ENCODE measurements at places on chromosomes 3 and 15.

- DNase-seq: no peak
Observed at GRCh38 chr3:144482876-144483275, 511.3 kb downstream of the DIPK2A start.

DNA sequence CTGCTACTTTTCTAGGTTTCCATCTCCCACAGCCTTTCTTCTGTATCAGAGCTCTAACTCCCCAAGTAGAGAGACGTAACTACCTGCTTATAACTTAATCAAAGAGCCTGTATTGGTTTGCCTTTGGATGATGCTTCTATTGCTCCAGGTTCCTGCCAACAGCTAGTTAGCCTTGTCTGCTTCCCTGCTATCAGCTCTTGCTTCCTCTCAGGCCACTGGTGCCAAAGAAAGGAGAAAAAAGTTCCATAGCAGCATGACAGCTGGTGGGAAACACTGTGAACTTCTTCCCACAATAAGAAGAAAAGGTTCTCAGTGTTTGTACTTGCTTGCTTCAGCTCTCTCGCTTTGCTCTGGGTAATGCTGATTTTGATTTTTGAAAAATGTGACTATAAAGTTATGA, 206.6 kb downstream of the GBE1 start:
- no peak for DNase-seq

- no peak for DNase-seq
Observed at GRCh38 chr3:102525624-102526023, 90.8 kb downstream of the ZPLD1 start.

DNA sequence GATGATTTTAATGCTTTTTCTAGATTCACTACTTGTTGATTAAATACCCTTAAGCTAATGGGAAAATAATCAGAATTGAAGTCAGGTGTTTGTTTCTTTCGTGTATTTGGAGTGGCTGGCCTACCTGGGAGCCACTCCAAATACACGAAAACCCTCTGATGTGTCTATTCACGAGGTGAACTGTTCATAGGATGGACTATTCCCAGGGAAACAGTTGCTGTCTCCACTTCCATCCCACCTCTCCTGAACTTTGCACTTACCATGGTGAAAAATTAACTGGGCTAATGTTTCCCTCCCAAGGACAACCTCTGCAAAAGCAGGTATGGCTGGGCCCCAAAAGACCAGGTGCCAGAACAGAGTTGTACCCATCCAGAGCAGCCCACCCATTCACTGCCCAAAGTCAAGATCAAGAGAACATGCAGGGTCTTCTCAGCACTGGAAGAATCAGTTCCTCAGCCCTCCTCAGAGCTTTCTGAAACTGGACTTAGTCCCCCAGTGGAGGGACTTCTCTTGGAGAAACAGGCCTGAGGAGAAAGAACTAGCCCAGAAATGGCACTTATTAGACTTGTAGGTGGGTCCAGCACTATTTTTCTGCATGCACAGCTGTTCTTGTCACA, 2.9 kb upstream of the SMAD3 start:
- no peak for DNase-seq

- DNase-seq: no peak
Observed at GRCh38 chr15:88651971-88652370, 13.2 kb downstream of the ISG20 start.

DNA sequence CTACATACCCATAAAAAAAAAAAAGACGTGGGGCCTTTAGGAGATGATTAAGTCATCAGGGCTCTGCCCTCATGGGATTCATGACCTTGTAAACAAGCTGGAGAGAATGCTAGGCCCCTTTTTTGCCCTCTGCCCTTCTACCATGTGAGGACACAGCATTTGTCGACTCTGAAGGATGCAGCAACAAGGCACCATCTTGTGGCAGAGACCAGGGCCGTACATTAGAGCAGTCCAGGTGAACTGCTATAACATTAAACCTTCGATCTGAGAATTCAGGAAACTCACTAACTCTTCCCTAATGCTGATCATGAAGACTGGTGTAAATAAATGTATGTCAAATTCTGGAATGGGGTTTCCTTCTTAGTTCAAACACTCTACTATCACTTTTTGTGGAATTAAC, 30.7 kb upstream of the SIAH2 start:
- DNase-seq: no peak

DNA sequence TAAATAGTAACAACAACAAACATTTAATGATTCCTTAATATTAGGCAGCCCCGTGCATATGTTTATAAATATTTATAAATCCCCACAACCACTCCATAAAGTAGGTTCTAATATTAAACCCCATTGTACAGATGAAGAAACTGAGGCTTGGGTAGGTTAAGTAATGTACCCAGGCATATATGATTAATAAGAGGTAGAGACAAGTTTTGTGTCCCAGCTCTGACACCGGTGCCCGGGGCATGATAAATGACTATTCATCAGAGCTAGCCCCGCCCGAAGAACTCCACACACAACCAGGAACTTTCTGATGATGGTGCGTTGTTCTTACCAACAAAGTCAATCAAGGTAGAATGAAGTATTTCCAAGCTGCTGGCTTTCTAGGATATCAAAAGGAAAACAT, 19.4 kb downstream of the CDCP1 start:
- DNase-seq: no peak

GRCh38 chr3:106213954-106214353, 345.1 kb upstream of the CBLB start:
- DNase-seq: no peak

GRCh38 chr15:67707520-67708283, 117.6 kb upstream of the SKOR1 start:
- DNase-seq: no peak

GRCh38 chr3:126541628-126542339, 16.9 kb downstream of the C3orf22 start:
- no peak for DNase-seq

DNA sequence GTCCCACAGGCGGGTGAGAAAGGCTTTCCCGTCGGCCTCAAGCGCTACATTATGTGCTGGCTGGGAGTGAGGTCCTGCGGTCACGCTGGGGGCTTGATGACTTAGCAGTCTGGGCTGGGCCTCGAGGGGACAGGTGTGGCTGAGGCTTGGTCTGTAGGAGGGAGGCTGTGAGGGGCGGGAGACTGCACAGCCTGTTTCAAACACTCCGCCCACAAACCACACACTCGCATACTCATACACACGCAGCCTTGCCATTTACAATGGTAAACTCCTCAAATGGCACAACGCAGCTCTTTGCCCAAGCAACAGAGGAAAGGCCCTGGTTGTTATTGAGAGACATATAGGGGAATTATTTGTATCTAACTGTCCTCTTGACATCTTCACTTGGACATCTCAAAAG, 32.4 kb upstream of the RASGRF1 start:
- no peak for DNase-seq

DNA sequence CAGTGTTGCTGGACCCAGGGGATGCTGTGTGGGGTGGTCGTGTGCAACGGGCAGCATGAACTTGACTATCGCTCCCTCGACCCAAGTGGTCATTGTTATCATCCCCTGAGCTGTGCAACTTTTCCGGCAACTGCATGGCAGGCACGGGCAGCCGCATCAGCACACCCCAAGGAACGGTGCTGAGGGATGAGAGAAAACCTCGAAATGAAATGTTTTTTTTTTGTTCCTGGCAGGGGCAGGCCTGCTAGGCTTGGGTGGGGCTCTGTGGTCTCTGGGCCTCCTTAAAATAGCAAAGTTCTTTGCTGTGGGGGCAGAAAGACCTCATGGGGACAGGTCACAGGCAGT, 51.4 kb downstream of the CORO2B start:
- no peak for DNase-seq

GRCh38 chr3:189902230-189903186, 218.2 kb downstream of the P3H2 start:
- no peak for DNase-seq

- peak; percentile 34 for DNase-seq
Observed at GRCh38 chr3:63654211-63654610, 1.7 kb downstream of the SNTN start.

DNA sequence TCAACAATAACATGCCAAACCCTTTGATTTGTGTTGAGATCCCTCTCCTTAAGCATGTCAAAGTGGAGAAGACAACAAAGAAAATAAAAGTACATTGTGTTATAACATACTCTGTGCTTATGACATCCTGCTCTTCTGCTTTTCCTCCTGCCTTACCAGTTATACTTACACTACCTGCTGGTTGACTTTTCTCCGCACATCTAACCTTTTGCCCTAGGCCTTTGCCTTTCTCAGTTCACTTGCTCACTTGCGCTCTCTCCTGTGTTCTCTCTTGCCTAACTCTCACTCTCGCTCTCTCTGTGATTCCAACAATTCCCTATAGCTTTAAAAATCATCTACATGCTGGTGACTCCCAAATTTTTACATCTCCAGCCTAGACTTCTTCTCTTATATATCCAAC, 5.7 kb downstream of the DNAH12 start:
- DNase-seq: no peak

DNA sequence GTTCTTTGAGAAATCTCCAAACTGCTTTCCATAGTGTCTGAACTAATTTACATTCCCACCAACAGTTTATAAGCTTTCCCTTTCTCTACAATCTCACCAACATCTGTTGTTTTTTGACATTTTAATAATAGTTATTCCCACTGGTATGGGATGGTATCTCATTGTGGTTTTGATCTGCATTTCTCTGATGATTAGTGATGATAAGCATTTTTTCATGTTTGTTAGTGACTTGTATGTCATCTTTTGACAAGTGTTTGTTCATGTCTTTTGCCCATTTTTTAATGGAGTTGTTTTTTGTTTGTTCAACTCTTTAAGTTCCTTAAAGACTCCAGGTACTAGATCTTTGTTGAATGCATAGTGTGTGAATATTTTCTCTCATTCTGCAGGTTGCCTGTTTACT, 116.6 kb upstream of the TSC22D2 start:
- no peak for DNase-seq

- DNase-seq: no peak
Observed at GRCh38 chr3:60355825-60356224, 895.4 kb downstream of the FHIT start.

GRCh38 chr3:99776516-99777209, 41.0 kb upstream of the CMSS1 start:
- no peak for DNase-seq

DNA sequence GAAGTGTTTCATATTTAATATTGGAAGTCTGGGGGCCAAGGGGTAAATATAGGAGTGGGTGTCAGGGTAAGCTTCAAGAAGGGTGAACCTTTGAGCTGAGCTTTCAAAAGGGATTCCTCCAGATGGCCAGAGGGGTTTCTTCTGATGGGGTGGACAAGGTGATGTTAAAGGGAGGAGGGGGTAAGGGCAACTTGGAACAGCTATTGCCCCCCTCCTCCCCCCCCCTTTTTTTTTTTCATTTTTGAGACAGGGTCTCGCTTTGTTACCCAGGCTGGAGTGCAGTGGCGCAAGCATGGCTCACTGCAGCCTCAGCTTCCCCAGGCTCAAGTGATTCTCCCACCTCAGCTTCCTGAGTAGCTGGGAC, 2.1 kb upstream of the TTLL3 start:
- no peak for DNase-seq

DNA sequence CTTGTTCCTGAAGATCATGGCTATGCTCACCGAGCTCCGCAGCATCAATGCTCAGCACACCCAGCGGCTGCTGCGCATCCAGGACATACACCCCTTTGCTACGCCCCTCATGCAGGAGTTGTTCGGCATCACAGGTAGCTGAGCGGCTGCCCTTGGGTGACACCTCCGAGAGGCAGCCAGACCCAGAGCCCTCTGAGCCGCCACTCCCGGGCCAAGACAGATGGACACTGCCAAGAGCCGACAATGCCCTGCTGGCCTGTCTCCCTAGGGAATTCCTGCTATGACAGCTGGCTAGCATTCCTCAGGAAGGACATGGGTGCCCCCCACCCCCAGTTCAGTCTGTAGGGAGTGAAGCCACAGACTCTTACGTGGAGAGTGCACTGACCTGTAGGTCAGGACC, 35.2 kb downstream of the NR1I2 start:
- no peak for DNase-seq
